ENCODE measurements at places on chromosomes 6 and 20.

DNA sequence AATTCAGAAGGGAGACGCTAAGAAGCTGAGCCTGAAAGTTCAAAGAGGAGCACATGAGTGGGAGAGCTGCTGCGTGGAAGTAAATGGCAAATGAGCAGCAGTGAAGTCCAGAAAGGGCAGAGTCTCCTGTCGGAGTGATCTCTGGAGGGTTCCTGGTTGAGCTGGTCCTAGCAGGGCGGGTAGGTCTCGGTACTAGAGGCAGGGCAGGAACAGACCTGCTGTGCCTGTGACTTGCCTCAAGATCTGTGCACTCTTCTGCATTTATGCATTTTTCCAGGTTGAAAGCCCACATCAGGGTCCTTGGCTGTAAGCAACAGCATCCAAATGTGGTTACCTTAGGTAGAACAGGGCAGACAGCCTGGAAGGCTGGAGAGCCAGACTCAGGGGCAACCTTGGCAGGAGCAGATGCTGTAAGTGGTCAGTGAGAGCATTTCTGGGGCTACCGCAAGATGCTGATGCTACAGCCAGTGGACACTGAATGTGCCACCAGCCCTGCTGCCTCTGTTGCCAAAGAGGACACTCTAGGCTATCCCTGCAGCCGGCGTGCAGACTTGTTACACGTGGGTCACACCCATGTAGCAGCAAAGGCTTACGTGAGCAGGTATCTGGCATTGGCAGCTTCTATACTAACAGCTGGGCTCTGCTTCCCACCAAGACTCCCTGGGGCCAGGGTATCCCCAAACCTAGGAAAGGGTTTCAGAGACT lies 8.4 kb downstream of the DUSP22 start:
- no peak for DNase-seq

- DNase-seq, result no peak
These were observed 35.3 kb downstream of the CHMP4B start for GRCh38 chr20:33846291-33846935.

GRCh38 chr6:150692604-150693003 lies 92.9 kb downstream of the PLEKHG1 start:
- DNase-seq, result no peak

- DNase-seq, result peak; percentile 47
These were observed 141.5 kb downstream of the ANKRD60 start for GRCh38 chr20:58086763-58087561.

DNA sequence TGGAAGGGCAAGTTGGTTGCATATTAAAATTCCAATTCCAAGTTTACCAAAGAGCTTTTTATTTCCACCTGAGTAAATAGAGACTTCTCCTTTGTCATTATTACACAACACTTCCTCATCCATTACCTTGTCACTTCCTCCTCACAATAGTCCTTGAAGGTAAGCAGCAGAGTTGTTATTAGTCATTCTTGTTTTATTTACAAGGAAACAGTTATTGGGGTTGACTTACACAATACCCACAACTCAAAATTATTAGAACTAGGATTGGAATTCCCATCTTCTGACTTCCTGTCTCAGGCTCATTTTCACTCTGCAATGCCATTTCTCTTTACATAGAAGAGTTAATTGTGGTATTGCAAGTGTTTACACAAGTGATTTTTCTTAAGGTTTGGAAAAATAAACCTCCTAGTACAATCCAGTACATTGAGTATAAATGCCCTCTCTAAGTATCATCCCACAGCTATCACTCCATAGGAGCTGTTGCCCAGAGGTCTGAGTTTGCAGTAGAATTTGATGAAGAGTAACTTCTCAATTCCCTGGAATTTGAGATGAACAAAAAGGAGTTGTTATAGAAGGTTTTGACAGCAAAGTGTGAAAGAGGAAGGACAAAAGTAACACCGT lies 28.9 kb upstream of the MTRF1L start:
- peak; percentile 92 for DNase-seq

- no peak for DNase-seq
These were observed 280.6 kb downstream of the SLC35F1 start for GRCh38 chr6:118187568-118188164.

GRCh38 chr6:22020299-22021003 lies 276.4 kb downstream of the PRL start:
- DNase-seq, result no peak

GRCh38 chr20:1761116-1761515 lies 103.5 kb upstream of the SIRPG start:
- peak; percentile 92 for DNase-seq

GRCh38 chr6:145073811-145074210 lies 661.5 kb downstream of the EPM2A start:
- no peak for DNase-seq

- DNase-seq, result no peak
These were observed 19.0 kb upstream of the PTPN1 start for GRCh38 chr20:50491168-50491567.

- DNase-seq, result no peak
These were observed 39.3 kb upstream of the ID1 start for GRCh38 chr20:31565699-31566318.

GRCh38 chr20:10562899-10563298 lies 110.9 kb downstream of the JAG1 start:
- DNase-seq, result no peak

GRCh38 chr6:84372290-84372689 lies 144.8 kb upstream of the CEP162 start:
- no peak for DNase-seq

DNA sequence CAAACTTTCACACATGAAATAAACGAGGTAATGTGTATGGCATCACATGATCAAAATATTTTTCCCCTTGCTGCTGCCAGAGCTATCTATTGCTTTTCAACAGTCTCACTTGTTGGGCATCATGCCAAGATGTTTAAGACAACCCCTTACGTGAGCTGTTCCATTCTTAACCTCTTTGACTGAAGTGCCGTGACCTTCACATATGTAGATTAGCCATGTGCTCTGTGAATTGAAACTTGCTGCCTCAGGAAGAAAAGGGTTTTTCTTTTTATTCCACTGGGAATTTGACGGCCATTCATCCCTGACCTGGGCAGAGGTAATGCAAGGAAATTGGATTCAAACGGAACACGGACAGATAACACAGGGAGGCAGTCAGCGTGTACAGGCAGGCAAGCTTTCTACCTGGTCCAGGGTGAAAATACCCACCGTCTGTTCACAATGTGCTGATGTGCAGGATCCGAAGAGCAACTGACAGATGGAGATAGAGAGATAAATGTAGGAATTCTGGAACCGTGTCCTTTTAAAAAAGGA lies 14.2 kb downstream of the ARID1B start:
- DNase-seq, result peak; percentile 74

All from renal cortical epithelial cell (primary cell).